ENCODE measurements at places on chromosomes 1 and 21.

DNA sequence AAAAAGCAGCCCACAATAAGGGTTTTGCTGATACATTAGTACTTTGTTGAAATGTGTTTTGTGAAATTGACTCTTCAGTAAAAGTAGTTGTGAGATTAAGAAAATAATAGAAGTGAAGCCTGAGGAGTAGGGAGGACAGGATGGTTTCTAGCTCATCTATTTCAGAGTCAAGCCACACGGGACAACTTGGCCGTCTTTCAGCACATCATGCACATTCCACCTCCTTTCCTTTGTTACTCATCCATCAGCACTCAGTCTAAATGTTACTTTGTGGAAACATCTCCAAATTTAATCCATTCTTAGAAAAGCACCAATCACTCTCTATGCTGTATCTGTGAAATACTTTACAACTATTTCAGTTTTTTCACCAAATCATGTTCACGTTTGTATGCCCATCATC lies 223.3 kb downstream of the FGGY start:
- DNase-seq, result no peak

DNA sequence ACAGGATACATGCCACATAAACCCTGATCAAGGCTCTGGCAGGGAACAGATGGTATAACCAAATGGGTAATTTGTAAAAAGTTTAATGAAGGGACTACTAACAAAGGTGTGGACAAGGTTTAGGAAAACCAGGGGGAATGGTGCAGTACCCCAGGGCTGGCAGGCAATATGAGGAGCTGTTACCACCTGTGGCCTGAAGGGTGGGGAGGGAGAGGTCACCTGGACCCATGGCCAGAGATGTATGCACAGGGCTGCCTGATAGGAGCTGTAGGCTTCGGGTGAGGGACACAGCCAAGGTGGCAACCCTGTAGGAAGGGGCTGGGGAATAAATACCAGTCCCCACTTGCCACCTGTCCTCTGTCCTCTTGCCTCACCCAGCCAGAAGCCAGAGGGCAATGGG lies 51.4 kb upstream of the ID3 start:
- DNase-seq, result no peak

GRCh38 chr1:206885341-206886060 lies 11.7 kb upstream of the IL24 start:
- no peak for DNase-seq

GRCh38 chr1:116408803-116409720 lies 36.0 kb downstream of the ATP1A1 start:
- DNase-seq, result no peak

GRCh38 chr1:53310847-53311681 lies 16.8 kb downstream of the LRP8 start:
- no peak for DNase-seq

DNA sequence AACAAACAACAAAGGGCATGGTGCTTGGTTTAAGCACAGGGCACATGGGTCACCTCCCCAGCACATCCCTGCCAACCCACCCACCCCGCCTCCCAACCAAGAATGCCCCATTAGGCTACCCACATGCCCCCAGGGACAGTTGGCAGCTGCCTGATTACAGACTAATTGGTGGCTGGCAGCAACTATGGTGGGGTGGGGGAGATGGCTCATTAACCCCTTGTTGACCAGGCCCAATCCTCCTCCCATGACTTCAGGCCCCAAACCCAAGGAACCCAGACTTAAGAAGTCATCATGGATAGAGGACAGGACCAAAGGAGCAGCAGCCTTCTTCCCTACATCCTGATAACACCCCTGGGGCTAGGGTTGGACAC lies 1.3 kb downstream of the RIMS3 start:
- no peak for DNase-seq

- DNase-seq, result no peak
These were observed 239.7 kb upstream of the KCNK2 start for GRCh38 chr1:214842856-214843255.

DNA sequence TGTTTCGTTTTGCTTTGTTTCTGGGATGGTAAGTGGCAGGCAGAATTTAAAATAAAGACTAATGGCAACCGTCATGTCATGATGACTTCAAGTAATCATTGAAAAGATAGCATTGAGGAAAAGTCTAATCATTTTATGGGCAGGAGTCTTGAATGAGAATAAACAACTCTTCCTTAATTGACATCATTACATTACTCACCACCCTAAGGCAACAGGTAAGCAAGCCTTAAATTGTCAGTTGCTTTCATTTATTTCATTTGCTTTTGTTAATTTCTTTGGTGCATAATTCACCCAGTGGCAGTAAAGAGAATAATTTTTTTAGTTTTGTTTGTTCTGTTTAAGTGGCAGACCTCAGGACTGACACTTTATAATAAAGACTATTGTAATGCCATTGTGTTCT lies 669.0 kb downstream of the RWDD3 start:
- DNase-seq, result no peak

DNA sequence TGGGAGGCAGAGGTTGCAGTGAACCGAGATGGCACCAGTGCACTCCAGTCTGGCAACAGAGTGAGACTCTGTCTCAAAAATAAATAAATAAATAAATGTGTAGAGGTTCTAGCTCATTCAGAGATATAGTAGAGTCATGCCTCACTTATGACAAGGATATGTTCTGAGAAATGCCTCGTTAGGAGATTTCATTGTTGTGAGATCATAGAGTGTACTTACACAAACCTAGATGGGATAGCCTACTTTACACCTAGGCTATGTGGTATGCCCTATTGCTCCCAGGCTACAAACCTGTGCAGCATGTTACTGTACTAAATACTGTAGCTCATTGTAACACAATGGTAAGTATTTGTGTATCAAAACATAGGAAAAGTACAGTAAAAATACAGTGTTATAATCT lies 155.3 kb upstream of the JUN start:
- DNase-seq, result no peak

DNA sequence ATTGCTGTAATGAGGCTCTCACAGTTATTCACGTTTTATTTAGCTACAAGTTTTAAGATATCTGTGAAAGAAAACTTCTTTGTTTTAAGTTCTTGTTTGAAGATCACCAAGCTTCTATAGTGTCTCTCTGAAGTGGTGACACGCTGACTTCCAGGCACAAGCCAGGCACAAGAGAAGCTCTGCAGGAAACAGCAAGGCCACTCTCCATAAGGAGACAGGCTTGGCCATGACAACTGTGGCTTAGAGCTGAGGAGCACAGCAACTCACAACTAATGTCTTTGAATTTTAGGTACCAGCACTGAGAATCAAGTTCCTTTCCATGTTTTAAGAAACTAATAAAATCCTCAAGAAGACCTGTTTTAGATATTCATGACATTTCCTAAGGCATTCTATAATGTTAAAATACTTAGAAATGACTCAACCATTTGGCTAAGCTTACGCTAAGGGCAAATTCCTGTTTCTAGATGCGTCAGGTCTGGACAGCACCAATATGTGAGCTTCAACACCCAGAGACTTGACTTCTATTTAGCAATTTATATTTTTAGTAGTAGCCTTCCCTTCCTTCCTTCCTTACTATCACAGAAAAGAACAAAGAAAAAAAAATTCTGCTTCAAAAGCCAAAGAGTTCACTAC lies 40.2 kb downstream of the APP start:
- no peak for DNase-seq

GRCh38 chr1:55886856-55887712 lies 671.9 kb upstream of the USP24 start:
- DNase-seq, result no peak

DNA sequence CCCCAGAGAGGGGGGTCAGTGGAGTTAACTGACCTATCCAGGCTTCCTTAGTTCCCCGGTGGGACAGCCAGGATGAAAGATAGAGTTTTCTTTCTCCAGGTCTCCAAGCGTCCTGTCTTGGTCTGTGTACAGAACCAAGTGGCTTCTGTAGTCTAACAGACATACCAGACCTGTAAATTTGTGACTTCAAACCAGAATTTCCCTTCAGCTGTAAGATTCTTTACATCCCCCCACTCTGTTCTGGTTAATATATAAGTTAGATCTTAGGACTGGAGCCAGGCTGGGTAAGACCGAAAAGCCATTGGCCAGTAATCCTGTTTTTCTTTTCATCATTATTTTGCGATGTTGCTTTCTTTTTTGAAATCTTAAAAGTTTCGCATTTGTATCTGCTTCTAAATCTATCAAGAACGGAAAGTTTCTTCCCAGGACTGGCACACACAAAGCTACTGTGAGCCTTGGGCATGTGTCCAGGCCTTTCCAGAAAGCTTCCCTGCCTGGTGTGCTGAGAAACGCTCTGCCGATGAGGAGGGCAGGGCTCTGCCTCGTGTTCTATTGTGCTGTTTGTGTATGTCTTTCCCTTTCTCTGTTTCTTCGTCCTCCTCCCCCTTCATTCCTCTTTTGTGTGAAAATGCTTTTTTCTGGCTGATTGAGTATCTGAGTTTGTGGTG lies 72.3 kb downstream of the RGL1 start:
- DNase-seq, result no peak

DNA sequence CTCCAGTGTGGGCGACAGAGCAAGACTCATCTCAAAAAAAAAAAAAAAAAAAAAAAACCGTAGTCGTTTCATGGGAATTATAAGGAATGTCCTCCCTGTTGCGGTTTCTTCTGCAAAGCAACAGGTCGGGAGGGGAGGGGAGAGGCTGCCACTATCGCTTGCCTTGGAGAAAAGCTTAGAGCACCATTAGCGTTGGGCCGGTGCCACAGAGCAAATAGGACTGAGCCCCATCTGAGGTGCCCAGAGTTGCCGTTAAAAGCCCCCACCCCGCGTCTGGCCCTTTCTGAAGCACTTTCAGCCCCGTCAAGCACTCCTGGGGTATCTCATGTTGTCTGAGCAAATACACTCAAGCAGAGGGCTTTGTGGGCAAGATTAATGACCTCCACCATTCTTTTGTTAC lies 2.2 kb downstream of the RIPPLY3 start:
- no peak for DNase-seq

GRCh38 chr1:38941527-38942019 lies at the start of gene RHBDL2:
TSS of gene RHBDL2 (minus strand) at chr1:38941830. CDS start at chr1:38919212, 22,618 bp downstream.
- DNase-seq, result no peak

DNA sequence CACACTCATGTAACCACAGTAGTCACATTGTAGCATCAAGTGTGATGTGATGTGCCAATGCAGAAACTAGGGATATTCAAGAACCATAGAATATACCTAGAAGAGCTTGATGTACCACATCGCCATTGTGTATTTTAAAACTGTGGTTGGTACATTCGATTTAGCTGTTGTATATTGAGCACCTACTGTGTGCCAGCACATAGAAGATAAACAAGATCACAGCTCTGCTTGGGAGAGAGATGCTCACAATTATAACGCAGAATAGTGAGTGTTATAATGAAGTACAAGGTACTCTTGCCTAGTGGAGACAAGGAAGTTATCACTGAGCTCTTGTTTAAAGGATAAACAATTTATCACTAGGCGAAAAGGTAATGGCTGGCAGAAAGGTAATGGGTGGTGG lies 4.7 kb downstream of the BTF3L4 start:
- DNase-seq, result no peak

- DNase-seq, result no peak
These were observed 121.0 kb upstream of the CXADR start for GRCh38 chr21:17391811-17392340.

GRCh38 chr1:178220094-178220493 lies 126.2 kb downstream of the RASAL2 start:
- DNase-seq, result no peak

DNA sequence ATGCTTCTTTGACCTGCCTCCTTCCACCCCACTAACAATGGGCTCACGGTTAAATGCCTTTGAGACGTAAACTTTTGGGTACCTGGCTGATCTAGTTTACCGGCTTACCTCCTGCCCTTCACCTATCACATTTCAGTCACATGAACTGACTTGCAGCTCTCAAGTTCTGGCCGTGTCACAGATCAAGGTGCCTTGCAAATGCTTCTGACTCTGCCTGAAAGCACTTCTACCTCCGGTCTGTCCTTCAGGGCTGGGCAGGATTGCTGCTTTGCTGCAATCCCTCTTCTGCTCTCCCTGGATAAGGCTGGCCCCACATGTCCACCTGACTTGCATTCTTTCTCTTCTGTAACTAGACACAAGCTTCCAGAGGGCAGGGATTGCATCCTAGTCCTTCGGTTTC lies 69.0 kb downstream of the GRIK1 start:
- no peak for DNase-seq

DNA sequence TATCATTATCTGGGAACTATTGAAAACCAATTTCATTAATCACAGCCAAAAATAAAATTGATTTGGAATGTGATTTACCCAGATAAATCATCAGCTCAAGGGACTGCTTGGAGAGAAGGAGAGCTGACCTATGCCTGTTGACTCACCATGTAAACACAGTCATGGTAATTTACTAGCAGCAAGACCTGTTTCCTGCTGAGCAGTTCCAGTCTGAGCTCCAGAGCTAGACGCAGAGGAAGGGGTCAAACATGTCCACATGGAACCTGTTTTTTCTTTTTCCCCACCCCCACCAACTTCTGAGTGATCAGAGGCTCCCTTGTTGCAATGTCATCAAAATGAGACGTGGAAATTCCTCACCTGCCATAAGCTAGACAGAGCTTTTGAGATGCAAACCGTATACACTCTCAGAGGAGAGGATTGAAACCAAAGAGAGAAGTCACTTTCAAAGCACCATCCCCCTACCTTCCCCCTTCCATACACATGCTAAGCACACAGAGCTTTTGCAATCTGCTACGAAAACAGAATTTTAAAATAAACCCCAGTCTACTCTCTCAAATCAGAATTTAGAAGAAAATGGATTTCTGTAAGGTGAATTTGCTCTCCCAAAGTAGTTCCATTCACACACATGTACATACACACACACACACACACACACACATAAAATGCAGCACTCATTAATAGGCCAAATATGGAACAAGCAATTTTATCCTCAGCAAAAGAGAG lies 55.9 kb upstream of the PTGFRN start:
- DNase-seq, result no peak

- no peak for DNase-seq
These were observed 42.8 kb downstream of the SHCBP1L start for GRCh38 chr1:182910143-182910542.

DNA sequence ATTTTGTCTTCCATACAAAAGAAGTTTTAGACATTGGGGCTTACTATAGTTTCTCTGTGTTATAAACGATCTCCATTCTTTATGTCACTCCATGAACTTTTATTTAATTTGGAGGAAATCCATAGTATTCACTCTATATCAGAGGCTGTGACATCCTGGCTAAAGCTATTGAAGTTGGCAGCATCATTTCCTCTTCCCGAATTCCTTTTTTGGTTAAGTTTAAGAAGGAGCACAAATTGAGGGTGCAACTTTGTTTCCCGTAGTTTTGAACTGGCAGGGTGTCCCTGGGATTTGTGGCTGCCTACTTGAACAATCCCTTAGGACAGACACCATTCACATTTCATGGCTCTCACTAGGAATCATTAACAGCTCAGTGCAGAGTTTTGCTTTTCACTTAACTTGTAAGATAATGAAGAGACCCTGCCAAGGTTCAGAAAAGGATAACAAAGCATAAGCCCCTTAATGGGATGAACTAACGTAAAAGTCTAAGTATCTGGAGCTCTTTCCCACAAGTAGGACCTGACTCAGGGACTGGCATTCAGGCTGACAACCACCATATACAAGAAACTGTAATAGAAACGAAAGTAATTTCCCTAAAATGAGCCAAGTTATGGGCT lies 13.9 kb downstream of the S1PR1 start:
- no peak for DNase-seq

DNA sequence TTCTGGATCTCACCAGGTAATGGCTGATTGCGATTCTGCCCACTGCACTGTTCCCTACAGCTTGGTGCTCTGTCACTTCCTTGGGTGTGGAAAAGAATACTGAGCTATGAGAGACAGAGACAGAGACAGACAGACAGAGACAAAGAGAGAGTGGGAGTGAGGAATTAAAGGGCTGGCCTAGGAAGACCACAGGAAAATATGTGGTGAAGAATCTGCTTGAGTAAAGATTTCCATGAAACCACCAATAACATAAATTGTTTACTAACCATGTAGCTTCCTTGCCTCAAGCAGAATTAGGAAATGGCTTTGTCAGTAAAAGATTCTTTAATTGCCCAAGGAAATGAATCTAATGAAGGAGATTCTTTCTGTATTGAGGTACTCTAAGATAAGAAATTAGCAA lies 54.4 kb downstream of the MPZL1 start:
- DNase-seq, result no peak

All from activated T-cell treated with anti-CD3 and anti-CD28 coated beads, Interleukin-2, amount 50 U/mL, for 1 hour (primary cell).